ENCODE measurements at places on chromosomes 13 and 19.
A peak's percentile ranks its signal among the peaks of the same experiment; 100 is the strongest.

- DNase-seq, result no peak
Observed at GRCh38 chr13:97429681-97430081, 4.3 kb upstream of the RAP2A start.

DNA sequence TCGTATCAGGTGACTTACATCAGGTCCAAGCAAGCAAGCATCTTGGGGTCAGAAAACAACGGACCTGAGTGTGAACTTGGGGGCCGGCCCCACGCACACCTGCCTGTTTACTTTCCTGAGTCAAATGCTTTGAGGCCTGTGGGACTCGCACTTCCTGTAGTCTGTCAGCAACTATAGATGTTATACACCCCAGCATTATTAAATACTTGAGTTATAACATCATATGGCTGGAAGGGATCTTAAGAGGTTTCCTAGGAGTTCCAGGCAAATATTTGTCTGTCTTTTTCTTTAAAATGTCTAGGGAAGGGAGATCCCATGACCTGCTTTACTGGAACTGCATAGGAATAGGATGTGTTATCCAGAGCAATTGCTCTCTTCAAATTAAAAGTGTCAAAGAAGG, 280.6 kb downstream of the SHISA2 start:
- no peak for DNase-seq

DNA sequence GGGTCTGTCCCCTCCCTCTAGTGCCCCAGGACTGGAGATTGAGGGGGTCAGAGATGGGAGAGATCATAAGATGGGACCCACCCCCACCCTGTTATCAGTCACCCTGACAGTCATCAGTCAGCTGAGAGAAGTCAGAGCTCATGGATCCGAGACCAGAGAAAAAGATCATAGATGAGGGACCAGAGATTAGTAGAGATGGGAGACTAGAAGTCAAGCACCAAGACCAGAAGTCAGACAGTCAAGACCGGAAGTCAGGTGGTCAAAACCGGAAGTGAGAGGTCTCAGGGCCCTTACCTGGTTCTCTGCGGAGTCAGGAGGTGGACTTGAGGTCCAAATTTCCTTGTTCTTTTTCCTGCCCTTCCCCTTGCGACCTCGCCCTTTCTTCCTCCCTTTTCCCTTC, 7.0 kb downstream of the COL5A3 start:
- DNase-seq, result no peak

- no peak for DNase-seq
Observed at GRCh38 chr13:95207769-95208366, 93.4 kb downstream of the ABCC4 start.

- DNase-seq, result no peak
Observed at GRCh38 chr19:33066543-33066942, 1.9 kb upstream of the RHPN2 start.

DNA sequence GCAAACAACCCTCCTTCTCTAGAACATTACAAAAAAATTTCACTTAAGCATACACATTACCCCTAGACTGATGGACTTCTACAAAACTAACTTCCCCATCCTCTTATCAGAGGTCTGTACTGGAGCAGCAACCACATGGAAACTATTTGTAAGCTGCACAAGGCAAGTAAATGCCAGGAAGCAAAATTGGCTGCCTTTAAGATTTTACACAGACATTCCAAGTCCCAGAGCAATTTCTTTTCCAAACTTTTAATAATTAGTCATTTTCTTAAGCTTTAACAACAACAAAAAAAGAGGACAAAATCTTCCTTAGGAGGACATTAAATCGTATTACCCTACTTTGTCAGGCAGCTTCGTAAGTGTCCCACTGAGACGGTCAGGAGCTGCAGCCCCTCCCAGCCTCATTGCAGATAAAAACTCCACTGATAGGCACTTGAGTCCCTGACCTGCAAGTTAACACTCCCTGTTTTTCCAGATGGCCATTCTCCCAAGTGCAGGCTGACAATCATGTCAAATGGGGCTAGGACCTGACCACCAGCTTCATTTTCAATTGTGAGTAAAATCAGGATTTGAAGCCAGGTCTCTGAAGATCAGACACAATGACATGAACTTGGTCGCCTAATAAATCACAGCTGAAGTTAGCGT, 680.1 kb downstream of the DIAPH3 start:
- no peak for DNase-seq

DNA sequence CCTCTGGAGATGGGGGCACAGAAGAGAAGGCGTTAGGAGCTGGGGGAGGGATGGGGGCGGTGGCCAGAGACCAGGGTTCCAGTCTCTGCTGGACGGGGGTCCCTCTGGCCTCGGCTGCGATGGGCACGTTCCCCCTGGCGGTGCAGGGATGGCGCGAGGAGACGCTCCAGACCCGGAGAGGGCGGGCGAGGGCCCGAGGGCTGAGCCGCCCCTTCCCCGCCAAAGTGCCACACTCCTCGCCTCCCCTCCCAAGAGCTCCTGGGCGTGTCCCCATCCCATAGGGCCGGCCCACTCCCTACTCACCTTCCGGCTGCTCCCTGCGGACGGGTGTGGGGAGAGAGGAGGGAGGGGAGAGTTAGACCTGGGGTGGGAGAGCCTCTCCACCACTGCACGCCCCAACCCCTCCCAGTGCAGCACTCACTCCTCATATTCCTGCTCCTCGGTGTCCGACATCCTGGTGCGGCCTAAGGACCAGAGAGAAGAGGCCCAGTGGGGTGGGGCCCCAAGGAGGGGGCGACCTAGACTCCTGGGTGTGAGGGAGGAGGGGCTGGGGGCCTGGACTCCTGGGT, 2.2 kb downstream of the TNNT1 start:
- DNase-seq, result no peak

DNA sequence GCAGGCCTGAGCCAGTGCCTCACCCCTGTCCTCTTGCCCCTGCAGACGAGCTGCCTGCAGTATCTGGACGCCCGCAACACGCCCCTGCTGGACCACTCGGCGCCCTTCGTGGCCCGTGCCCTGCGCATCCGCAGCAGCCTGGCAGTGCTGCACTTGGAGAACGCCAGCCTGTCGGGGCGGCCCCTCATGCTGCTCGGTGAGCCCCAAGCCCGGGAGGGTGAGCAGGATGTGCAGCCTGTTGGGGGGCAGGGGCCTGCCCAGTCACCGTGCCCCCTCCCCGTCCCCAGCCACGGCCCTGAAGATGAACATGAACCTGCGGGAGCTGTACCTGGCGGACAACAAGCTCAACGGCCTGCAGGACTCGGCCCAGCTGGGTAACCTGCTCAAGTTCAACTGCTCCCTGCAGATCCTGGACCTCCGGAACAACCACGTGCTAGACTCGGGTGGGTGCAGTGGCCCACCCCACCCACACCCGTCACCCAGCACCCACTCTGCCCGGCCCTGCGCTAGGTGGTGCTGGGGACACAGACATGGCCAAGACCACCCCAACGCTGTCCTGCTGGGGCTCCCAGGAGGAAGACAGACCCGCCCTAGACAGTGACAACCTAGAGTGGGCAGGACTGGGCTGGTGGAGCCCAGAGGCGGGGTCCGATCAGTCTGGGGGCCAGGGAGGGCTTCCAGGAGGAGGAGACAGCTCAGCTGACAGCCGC, 18.6 kb downstream of the NKPD1 start:
- no peak for DNase-seq

DNA sequence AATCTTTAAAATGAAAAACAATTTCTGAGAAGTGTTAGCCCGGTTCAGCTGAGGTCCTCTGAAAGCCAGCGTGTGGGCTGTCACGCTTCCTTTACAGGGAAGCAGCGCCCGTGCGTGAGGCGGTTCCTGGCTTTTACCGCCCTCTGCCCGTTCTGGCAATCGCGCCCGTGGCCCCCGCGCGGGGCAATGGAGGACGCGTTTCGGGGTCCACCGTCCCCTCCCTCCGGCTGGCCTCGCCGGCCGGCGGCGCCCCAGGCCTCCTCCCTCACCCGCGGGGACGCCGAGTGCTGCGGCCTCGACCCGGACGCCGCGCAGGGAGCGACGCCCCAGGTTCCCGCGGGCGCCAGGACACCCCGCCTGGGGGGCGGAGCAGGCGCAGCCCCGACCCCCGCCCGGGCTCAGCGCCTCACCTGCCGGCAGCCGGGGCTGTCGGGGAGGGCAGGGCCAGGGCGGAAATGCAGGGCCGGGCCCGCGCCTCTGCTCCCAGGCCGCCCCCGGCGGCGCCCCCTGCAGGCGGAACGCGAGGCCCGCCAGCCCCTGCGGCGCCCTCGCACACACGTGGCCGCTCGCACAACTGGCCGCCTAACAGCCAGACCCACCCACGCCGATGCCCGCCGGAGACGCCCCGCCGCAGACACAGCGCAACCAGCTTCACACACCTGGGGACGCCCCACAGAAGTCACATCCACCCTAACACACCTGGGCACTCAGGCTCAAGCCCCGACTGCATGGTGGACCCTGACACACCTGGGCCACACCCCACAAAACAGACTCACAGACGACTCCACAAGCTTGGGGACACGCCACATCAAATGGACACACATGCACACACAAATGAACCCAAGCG, at the start of gene GGACT:
TSS of gene GGACT (minus strand) at position 459 of the 847 bp plus-strand sequence. CDS start 56,198 bp downstream, outside the sequence.
- peak; percentile 67 for DNase-seq

DNA sequence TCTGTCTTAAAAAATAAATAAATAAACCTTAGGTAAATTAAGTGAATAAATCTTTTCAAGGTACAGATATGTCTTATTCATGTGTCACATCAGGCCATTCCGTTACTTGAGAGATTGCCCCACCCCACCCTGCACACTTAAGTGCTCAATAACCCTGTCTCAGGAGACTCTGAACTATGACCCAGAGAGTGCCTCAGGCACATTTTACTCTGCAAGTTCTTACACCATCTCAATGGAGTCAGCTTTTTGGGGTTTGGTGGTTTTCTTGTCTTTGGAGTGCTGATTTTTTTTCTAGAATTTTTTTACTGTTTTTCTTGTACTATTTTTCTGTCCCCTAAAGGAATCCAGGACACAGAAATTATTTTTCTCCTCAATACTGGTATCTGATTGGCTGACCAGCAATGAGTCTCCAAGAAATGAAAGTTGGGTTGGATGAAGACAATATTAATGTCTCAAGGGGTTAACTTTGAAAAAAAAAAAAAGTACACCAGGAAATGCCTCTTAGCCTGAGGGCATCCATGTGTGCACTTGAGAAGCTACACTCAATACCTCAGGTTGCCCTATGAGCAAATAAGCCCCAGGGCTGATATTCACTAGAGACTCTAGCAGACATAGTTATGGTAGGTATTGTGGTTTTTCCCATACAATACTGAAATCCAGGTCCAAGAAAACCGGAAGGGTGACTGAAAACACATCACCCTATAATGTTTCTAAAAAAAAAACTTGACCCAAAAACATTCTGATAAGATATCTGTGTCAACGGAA, 114.6 kb upstream of the ZNF91 start:
- DNase-seq, result no peak

DNA sequence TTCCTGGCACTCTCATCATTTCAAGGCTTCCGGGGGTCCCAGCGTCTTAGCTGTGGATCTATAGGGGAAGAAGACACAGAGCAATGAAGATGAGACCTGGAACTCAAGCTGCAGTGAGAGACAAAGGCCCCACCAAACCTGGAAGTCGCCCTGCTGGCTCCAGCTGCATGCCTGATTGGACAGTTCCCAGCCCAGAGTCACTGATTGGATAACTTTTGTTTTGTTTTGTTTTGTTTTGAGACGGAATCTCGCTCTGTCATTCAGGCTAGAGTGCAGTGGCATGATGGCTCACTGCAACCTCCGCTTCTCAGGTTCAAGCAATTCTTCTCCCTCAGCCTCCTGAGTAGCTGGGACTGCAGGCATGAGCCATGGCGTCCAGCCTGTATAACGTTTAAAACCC, 6.4 kb upstream of the ZNF431 start:
- DNase-seq, result no peak

DNA sequence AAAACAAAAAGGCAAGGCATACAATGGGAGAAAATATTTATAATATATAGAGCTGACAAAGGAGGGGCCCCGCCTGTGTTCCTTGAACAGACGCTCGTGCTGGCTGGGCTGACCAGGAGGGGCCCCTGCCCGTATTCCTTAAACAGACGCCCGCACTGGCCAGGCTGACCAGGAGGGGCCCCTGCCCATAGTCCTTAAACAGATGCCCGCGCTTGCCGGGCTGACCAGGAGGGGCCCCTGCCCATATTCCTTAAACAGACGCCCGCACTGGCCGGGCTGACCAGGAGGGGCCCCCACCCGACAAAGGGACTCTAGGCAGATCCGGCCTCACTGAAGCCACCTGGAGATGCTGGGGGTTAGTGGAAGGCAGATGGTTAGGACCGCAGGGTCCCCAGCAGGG, 9.3 kb downstream of the ADPRHL1 start:
- no peak for DNase-seq

GRCh38 chr19:18879579-18880373, 16.2 kb downstream of the CERS1 start:
- DNase-seq, result no peak

GRCh38 chr19:281156-281853, 9.9 kb downstream of the PLPP2 start:
- DNase-seq, result no peak

- no peak for DNase-seq
Observed at GRCh38 chr19:2524840-2525723, 49.2 kb downstream of the GADD45B start.

DNA sequence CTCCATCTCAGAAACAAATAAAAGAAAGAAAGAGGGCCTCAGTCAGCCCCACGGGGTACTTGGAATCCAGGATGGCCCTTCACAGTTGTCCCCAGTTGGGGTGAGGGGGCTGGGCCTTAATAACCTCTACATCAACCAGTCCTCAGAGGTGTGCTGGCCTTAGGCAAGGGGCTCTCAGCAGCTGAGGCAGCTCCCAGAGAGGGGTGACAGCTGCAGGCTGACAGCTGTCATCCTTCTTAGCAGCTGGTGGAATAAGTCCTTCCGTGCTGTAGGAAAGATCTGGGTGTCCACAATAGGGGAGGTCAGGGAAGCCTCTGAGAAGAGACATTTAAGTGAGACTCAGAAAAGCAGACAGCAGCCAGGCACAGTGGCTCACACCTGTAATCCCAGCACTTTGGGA, 7.4 kb downstream of the BCAM start:
- no peak for DNase-seq

GRCh38 chr13:44117351-44117750, 237.6 kb downstream of the LACC1 start:
- DNase-seq, result no peak

DNA sequence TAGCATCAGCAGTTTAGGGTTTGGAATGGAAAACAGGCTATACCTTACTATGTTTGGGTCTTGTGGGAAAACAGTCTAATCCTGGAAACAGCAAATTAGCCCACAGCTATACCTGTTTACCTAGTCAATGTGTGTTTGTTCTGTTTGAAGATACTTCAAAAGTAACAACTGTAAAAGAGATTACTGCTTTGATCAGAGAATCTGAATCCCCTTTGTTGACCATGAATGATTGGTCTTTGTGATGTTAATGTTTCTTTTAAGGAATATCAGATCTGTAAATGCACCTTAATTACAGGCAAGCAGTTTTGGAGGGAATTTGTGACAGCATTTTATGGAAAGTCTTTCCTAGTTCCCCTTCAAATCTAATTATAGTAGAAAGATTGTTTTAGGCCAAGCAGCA, 20.7 kb upstream of the KLF5 start:
- DNase-seq, result no peak
